Aorta (tissue), 5 donors: ENCODE measurements at places on chromosomes 7 and 10. TPM values are rescaled to one million over a fixed set of nuclear protein-coding genes. Genes with fewer than 3 reads are reported as not detected.
A peak's percentile ranks its signal among the peaks of the same experiment; 100 is the strongest.

- H3K27me3 ChIP-seq = no peaks in the 10 kb centered on the region
- DNase-seq = peak; percentile 38
- H3K4me1 ChIP-seq = peaks cover 2% of the 10 kb centered on the region
Observed at GRCh38 chr7:94395141-94396036, 694 bp downstream of the COL1A2 start.

DNA sequence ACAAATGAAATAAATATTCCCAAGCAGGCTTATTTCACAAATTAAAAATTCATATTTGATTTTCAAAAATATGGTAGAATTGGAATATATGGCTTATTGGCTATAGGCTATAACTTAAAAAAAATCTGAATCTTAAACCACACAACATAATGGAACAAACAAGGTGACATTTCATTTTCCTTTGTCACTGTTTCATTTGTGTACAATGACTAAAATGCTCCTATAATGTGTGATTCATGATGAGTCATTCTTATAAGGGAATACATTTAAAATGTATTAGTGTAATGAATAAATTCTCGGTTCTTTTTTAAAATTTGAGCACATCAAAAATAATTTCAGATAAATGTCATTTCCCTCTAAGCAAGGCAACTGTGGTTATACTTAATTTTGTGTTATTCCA lies 148.0 kb upstream of the ANK3 start:
- H3K4me1 ChIP-seq = no peaks in the 10 kb centered on the region
- H3K4me3 ChIP-seq = no peak overlapping the region
- no peaks in the 10 kb centered on the region for H3K36me3 ChIP-seq
- no peak for DNase-seq
- H3K27ac ChIP-seq = no peak overlapping the region

Gene RBP4
- 9.4 TPM for total RNA-seq

DNA sequence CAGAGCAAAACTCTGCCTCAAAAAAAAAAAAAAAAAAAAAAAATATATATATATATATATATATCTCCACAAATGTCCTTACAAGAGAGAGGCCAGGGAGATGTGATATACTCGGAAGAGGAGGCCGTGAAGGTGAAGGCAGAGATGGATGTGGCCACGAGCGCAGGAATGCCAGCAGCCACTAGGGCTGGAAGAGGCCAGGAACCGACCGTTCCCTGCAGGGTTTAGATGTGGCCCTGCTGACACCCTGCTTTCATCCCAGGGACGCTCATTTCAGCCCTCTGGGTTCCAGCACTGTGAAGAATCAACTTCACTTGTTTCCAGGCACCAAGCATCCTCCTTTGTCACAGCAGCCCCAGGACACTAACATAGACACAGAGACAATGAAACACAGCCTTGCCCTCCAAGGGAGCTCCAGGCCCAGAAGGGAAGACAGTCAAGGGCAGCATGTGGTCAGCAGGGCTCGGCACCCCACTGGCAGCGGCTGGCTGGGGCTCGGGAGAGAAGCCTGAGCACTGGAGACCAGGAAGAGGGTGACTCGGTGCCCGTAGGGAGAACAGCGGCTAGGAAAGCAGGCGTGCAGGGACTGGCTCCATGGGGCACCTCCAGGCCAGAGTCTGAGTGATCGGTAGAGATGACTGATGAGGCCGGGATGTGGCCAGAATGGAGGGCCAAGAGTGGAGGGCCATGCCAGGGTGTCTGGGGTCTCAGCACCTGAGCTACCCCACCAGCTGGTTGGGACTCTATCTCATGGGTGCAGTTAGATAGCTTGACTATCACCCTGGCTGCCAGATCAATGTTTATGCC lies 7.6 kb downstream of the WDR86 start:
- no peak overlapping the region for H3K4me3 ChIP-seq
- DNase-seq = no peak
- H3K27me3 ChIP-seq = no peaks in the 10 kb centered on the region

DNA sequence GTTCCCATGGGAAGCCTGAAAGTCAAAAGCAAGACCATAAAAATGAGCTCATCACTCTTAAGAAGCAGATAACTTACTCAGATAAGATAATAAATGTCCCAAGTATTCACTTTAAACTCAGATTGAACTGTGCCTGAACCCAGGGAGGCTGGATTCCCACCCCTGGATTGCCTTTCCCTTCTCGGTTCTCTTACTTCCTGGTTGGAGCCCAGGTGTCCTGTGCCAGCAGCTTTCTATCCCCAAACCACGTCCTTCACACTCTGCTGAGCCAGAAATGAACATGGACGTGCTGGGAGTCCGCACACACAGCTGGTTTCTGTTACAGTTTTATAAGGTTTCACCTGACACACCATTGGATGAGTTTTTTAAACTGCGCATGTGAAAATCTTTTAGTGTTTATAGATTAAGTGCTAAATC lies 636.2 kb upstream of the IGFBP3 start:
- H3K27me3 ChIP-seq = no peaks in the 10 kb centered on the region
- H3K4me1 ChIP-seq = no peaks in the 10 kb centered on the region
- no peaks in the 10 kb centered on the region for H3K36me3 ChIP-seq

Gene TDRD1
- total RNA-seq = 0.19 TPM

Gene CEP55
- 1.4 TPM for total RNA-seq

Gene BAMBI
- 18.3 TPM for total RNA-seq

DNA sequence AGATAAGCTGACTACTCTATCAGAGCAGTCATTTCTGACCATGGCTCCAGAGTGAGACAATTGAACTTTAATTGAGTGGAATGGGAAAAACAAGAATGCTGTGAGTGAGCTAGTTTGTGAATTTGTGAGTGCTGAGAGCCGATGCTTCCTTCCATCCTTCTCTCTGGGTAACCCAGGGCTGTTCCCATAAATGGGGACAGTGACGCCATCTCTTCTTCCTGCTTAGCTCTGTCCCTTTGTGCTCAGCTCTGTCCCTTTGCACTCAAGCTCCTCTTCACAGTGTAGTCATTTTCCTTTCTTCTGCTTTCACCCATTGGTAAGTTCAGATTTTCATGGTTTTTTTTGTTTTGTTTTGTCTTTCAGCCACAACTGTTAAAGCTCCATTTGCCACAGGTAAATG lies 24.4 kb downstream of the C10orf120 start:
- no peaks in the 10 kb centered on the region for H3K4me1 ChIP-seq
- H3K27me3 ChIP-seq = no peaks in the 10 kb centered on the region
- no peak overlapping the region for H3K27ac ChIP-seq
- DNase-seq = no peak
- no peaks in the 10 kb centered on the region for H3K36me3 ChIP-seq

DNA sequence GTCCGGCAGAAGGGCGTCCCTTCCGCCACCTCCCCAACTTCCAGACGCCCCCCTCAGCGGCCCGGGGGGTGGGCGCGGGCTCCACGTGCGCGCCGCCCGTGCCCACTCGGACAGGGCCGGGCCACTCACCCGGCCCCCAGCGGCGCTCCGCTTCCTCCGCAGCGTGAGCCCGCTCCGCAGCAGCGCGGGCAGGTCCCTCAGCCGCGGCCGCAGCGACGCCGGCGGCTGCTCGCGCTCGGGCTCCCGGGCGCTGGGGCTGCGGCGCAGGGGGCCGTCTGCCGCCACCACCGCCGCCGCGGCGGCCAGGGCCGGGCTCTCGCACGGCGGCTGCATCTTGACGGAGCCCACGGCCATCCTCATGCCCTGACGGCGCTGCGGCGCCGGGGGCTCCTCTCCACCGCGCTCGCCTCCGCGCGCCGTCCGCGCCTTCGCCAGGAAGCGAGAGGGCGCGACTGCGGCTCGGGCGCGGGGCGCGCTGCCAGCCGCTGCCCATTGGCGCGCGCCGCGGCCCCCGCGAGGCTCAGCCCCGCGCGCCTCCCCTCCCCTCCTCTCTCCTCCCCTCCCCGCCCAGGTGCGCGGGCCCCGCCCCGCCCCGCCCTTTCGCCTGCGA lies at the start of gene RAPGEF5:
RAPGEF5 (minus strand) TSS at position 454 of the 610 bp plus-strand sequence; CDS start at position 360, 94 bp downstream.
- H3K4me3 ChIP-seq = peak within 1 kb of the TSS; percentile 20
- H3K4me1 ChIP-seq = no peaks in the 10 kb centered on the region
- H3K27ac ChIP-seq = no peak within 1 kb of the TSS
- H3K36me3 ChIP-seq = no peaks in the 10 kb centered on the region

GRCh38 chr7:42238709-42239366 lies 1.8 kb upstream of the GLI3 start:
- DNase-seq = no peak
- H3K36me3 ChIP-seq = no peaks in the 10 kb centered on the region
- H3K4me3 ChIP-seq = no peak overlapping the region
- no peaks in the 10 kb centered on the region for H3K4me1 ChIP-seq

GRCh38 chr7:45390180-45390579 lies 184.0 kb upstream of the ADCY1 start:
- H3K27me3 ChIP-seq = no peaks in the 10 kb centered on the region
- no peaks in the 10 kb centered on the region for H3K4me1 ChIP-seq
- no peak overlapping the region for H3K27ac ChIP-seq
- no peak for DNase-seq
- no peak overlapping the region for H3K4me3 ChIP-seq

- H3K36me3 ChIP-seq = no peaks in the 10 kb centered on the region
- H3K27ac ChIP-seq = no peak overlapping the region
- no peak overlapping the region for H3K4me3 ChIP-seq
- no peaks in the 10 kb centered on the region for H3K4me1 ChIP-seq
Observed at GRCh38 chr10:22219308-22219707, 1.5 kb upstream of the EBLN1 start.

DNA sequence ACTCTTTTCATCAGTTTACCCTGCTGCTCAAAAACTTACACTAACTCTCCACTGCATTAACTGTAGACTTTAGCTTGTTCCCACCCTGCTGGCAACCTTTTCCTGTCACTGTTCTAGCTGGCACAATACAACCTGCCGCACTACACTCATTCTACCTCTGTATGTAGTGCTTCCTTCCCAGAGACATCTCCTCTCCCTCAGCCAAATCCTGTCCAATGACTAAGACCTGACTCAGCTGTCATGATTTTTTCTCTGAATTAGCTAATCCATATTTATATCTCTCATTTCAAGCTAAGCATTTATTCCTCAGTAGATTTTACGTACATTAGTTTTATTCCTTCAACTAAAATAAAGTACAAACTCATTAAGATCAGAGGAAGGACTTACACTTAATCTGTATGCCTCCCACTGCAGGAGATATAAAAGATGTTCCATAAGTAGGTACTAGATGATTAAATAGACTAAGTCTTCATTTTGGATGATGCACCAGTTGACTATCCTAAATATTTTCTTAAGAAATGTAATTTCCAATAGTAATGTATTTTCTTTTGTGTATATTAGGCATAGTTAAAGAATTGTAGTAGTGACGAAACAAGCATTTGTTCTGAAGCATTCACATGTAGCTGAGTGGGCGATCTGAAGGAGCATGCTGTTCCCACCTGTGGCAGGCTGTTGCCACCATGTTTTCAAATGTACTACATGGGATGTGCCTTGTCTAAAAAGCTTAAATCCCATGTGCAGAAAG lies 189.1 kb downstream of the SKAP2 start:
- H3K27me3 ChIP-seq = no peaks in the 10 kb centered on the region
- no peaks in the 10 kb centered on the region for H3K36me3 ChIP-seq
- H3K27ac ChIP-seq = no peak overlapping the region
- H3K4me1 ChIP-seq = no peaks in the 10 kb centered on the region

- no peak for DNase-seq
- no peaks in the 10 kb centered on the region for H3K27me3 ChIP-seq
- no peaks in the 10 kb centered on the region for H3K4me1 ChIP-seq
- H3K36me3 ChIP-seq = no peaks in the 10 kb centered on the region
- H3K4me3 ChIP-seq = no peak overlapping the region
Observed at GRCh38 chr7:158655931-158656441, 48.6 kb downstream of the NCAPG2 start.
